RPMI7951 (cell line): ENCODE measurements at places on chromosomes 5 and 9. TPM values are rescaled to one million over a fixed set of nuclear protein-coding genes. Genes with fewer than 3 reads are reported as not detected.

- DNase-seq, result no peak
Observed at GRCh38 chr9:108677776-108678175, 178.0 kb downstream of the ACTL7B start.

DNA sequence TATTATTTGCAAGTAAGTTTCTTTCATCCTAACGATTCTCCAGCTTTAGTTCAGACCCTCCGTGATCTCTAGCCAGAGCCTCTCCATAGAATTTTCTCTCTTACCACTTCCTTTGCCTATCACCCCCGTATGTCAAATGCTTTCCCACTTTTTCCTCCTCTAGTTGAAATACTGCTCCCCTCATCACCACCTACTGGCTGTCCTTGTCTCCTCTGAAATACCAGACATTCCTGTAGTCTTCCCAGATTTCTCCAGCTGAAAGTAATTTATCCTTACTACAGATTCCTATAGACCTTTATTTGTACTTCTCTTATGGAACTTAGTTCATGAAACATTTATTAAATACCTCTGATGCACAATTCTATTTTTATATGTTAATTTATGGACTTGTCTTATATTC lies 36.0 kb upstream of the GLIPR2 start:
- DNase-seq, result peak; percentile 35

DNA sequence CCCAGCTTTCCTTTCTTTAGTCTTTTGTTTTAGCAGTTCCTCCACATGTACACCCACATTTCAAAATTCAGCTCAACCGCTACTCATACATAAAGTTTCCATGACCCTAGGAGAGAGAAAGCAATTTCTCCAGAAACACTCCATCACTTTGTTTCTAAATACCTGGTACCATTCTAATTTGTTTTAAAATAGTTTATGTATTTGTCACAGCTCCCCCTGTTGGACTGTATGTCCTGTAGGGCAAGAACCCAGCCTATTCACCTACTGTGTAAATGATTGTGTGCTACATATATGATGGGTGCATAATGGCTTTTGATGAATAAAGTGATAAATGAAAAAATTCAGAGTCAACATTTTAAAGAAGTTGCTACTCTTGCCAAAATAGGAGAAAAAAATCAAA lies 139.1 kb downstream of the COX7C start:
- DNase-seq, result no peak

- DNase-seq, result no peak
Observed at GRCh38 chr5:157984611-157985010, 125.7 kb upstream of the CLINT1 start.

Gene PCDHGA3
- total RNA-seq, result 0.12 and 0.39 TPM in 2 replicates

Gene LCN10
- total RNA-seq, result 0.10 TPM in 1 of 2 replicates, not detected in the other
